ENCODE measurements at places on chromosomes 11 and 22.

- DNase-seq: no peak
Measured at GRCh38 chr11:61701242-61701886, 21.2 kb downstream of the DAGLA start.

DNA sequence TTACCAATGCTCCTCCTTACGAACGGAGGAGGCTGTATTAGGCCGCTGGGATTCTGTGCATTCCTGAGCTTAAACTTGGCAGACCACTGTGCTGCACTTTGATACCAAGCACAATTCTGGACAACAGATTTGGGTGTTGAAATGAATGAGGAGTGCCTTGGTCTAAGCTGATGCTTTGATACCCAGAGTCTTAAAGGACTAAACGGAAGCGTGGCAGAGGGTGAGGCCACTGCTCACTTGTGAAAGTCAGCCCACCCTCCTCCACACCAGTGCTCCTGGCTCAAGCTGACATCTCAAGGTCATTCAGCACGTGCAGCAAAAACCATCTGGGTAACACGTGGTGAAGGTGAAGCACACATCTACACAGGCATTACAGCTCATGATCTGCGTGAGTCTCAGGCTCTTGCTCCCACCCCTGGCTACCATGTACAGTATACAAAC is 85.9 kb downstream of the MICAL3 start:
- no peak for DNase-seq

DNA sequence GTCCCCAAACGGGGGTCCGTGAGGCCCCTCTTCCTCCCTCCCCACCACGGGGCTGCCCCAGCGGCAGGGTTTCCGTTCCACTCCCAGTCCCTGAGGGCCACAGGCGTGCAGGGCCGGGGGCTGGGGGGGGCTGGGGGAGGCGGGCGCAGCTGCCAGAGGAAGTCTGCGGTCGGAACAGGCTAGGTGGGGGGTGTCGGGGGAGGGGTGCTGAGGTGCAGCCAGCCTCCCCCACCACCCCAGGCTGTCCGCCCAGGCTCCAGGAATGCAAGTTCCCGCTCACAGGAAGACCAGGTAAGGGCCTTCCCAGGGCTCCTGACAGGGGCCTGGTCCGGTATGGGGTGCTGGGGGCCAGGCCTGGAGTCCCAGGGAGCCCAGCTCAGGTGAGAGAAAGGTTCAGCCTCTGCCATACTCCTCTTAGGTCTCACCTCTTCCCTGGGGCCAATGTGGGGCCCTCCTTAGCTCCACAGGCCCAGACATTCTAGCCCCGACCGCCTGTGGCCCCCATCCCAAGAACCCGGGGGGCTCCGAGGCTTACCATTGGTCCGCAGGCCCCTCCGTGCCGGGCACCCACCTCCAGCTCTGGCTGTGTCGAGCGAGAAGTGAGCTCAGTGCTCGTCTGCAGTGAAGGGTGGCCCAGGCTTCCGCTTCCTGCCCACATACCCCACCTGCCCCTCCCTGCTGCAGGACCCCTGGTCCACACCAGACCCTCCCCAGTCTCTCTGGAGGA is at the start of gene PTPRCAP:
PTPRCAP (minus strand) TSS at position 601 of the 727 bp plus-strand sequence; CDS start at position 538, 63 bp downstream.
- no peak for DNase-seq

GRCh38 chr22:29245626-29246385 is 22.0 kb downstream of the RHBDD3 start:
- peak; percentile 69 for DNase-seq

GRCh38 chr11:9269492-9270013 is 4.4 kb upstream of the DENND5A start:
- peak; percentile 51 for DNase-seq

DNA sequence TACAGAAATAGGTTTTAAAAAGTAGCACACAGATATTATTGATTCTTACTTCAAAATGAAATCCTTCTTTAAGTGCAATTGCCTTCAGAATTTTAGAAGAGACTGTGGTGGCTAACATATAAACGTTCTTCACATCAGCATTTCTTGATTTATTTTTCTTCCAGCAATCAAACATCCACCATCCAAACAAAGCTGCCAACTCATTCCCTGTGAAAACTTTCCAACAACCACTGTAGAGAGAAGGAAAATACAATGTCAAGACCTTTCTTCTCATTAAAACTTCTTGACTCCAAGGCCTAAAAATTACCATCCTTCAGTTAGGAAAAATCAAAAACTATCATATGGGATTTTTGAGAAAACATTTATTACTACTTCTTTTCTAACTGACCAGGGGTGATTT is 34.0 kb upstream of the P4HA3 start:
- no peak for DNase-seq

DNA sequence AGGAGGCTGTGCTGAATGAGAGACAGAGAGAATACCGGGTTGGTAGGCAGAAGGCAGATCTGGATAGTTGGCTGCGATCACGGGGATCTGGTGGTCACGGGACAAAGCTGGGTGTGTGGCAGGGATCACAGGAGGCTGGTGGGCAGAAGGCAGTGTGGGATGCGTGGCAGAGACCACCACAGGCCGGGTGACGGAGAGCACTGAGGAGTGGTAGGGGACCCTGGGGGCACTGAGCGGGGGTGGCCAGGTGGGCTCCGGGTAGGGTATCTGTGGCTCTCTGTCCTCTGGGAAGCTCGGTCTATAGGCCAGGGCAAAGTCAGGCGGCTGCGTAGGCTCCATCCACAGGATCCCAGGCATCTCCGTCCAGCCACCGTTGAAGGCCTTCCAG is 1.4 kb downstream of the CD248 start:
- peak; percentile 64 for DNase-seq

DNA sequence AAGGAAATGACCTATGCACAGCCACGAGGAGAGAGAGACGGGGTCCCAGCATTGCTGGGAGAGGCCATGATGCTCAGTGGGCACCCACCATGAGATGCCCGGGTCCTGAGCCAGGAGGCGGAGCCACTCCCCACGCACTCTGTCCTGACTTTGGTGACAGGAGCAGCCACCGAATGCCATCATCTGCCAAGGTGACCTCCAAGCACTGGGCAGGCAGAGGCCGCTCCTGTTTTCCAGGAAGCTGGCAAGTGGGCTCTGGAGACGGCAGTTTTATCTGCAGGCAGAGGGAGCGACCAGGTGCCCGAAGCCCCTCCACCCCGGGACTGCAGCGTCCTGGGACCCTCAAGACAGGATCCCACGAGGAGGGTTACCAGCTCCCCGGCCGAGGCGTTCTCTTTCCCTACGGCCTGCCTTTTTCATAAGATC is 453.9 kb downstream of the BRD1 start:
- DNase-seq: no peak

DNA sequence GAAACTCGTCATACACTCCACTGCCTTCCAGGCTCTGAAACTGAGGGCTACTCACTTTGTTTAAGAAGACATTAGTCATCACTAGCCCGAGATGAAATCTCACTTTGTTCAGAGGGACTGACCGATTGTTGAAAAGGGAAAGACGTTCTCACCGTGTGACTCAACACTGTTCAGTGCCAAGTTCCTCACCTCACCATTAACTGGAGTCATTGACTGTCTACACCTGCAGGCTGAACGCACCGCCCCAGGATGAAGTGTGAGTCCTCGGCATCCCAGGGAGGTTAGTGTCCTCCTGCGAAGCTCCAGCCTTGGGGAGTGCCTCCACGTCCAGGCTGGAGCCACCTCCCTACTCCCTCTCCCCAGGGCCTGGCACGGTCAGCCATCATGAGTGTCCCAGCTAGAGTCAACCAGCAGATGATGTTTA is 30.4 kb downstream of the FADD start:
- DNase-seq: peak; percentile 91

GRCh38 chr11:74226907-74227306 is 55.8 kb downstream of the PPME1 start:
- DNase-seq: no peak

- no peak for DNase-seq
Measured at GRCh38 chr11:116413301-116414242, 359.2 kb downstream of the BUD13 start.

- no peak for DNase-seq
Measured at GRCh38 chr11:129210831-129211181, 18.7 kb upstream of the ARHGAP32 start.

- no peak for DNase-seq
Measured at GRCh38 chr11:75665990-75666389, 2.8 kb downstream of the MAP6 start.

DNA sequence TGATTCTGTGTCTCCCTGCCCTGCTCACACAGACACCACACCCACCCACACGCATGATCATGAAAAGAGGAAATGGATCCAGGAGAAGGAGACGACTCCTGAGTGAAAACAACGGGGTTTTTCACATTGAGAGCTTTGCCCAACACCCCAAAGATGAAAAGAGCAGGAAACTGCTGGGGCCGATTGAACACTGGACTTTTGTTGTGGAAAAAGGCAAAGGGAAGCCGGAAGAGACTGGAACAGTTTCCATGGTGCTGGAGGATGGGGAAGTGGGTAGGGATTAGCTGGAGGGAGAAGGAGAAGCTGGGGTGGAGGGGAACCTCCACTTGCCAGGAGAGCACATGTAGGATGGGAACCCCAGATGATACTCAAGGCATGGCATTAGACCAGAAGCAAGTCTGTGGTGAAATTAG is 5.2 kb upstream of the SLC43A3 start:
- no peak for DNase-seq

- peak; percentile 53 for DNase-seq
Measured at GRCh38 chr22:42651134-42651533, 1.9 kb upstream of the CYB5R3 start.

- peak; percentile 46 for DNase-seq
Measured at GRCh38 chr11:45163956-45164575, 17.6 kb downstream of the PRDM11 start.

DNA sequence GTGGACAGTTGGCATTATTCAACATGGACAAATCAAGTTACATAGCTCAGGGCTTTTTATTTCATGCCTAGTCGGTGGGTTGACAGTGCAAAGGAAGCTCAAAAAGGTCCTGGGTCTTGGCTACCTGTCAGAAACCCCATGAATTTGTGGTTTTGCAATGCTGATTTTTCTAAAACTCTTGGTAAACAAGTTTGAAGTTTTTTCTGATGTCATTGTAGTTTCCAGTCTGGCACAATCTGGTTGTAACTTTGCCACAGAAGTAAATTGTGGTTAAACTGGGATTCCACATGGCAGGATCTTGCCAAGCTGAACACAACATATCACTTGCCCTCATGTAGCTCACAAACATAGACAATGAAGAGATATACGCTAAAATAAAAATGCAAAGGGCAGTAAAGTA is 100.8 kb downstream of the EHF start:
- DNase-seq: no peak

GRCh38 chr22:32622744-32623110 is 148.1 kb downstream of the FBXO7 start:
- no peak for DNase-seq

GRCh38 chr11:8865304-8865703 is 45.7 kb upstream of the AKIP1 start:
- DNase-seq: no peak

- peak; percentile 88 for DNase-seq
Measured at GRCh38 chr11:58654079-58654907, 31.8 kb downstream of the CNTF start.

- peak; percentile 95 for DNase-seq
Measured at GRCh38 chr11:8871171-8871775, 39.7 kb upstream of the AKIP1 start.
